ENCODE measurements at places on chromosomes 6 and 20. TPM values are rescaled to one million over a fixed set of nuclear protein-coding genes. Genes with fewer than 3 reads are reported as not detected.

MAP1LC3A gene
- 2.6 TPM for polyA plus RNA-seq

DNA sequence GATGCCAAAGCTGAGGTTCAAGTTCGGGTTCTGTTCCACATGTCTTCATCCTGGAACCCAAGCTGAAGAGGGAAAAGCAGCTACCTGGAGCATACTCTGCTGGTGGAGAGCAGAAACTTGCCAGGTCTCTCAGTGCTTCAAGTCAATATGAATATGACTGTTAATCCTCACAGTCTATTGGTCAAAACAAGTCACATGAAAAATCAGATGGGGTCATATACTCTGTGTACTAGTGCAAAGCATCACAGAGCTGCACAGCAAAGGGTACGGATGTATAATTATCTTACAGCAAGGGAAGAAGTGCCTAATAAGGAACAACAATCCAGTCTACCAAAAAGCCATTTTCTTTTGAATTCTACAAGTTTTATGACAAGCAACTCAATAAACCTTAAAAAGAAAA lies 11.6 kb downstream of the NCOA7 start:
- H3K27ac ChIP-seq: peak overlapping the region; percentile 85
- peaks cover 46% of the 10 kb centered on the region for H3K4me1 ChIP-seq
- peak overlapping the region; percentile 44 for H3K4me3 ChIP-seq

PTCHD4 gene
- polyA plus RNA-seq: not detected

TLDC2 gene
- not detected for polyA plus RNA-seq

TRDN gene
- not detected for polyA plus RNA-seq

- DNase-seq: peak; percentile 33
- no peak overlapping the region for H3K27ac ChIP-seq
- H3K4me1 ChIP-seq: peaks cover 17% of the 10 kb centered on the region
- no peaks in the 10 kb centered on the region for H3K36me3 ChIP-seq
Observed at GRCh38 chr20:10447028-10447427, 11.9 kb downstream of the SLX4IP start.

OR14J1 gene
- polyA plus RNA-seq: not detected

FOXC1 gene
- polyA plus RNA-seq: 0.13 TPM

DNA sequence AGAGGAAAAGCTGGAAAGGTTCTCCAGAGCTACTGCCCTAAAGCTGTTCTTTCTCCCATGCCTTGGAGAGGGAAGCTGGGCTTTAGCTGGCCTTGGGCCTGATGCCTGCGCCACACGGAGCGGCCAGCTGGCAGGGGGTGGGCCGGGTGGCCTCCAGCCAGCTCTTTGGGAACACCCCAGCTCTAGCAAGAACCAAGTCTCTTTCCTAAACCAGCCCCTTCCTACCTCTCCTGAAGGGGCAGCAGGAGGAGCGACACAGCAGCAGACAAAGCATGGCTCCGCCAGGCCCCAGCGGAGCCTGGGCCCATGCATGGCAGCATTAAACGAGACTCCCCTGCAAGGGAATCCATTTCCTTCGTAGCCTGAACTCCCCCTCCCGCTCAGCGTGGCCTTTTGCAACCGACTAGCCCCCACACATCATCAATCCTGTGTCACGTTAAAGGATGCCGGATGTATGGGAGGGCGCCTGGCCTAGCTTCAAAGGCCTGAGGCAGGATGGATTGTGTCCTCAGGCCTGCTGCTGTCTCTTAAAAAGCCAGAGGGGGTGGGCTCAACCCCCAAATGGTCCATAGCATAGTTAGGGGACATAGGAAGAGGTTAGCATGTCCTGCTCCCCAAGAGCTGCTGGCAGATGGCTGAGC lies 14.0 kb downstream of the MRPS18A start:
- no peak overlapping the region for H3K4me3 ChIP-seq
- H3K4me1 ChIP-seq: no peaks in the 10 kb centered on the region
- no peak overlapping the region for H3K27ac ChIP-seq
- H3K36me3 ChIP-seq: peaks cover 89% of the 10 kb centered on the region
- no peaks in the 10 kb centered on the region for H3K27me3 ChIP-seq

EGFL8 gene
- polyA plus RNA-seq: 1.3 TPM

DNA sequence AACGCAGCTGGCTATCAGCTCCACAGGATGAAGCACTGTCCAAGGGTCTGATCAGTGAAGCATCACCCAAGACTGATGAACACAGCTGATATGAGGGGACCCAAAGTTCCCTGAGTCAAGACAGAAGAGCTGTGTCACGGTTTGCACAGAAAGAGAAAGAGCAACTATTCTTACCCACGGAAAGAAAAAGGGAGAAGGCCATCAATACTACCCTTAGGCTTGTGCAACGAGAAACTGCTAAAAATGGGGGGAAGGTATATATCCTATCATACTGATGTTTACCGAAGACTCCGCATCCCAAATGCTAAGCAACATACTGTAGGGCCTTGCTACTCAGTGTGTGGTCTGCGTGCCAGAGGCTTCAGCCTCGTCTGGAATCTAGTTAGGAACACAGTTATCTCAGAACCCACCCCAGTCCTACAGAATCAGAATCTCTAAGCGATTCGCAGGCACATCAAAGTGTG lies 665 bp downstream of the FASTKD5 start:
- peaks cover 3% of the 10 kb centered on the region for H3K36me3 ChIP-seq
- no peak for DNase-seq
- H3K4me1 ChIP-seq: peaks cover 33% of the 10 kb centered on the region

Measured in CD14-positive monocyte (primary cell).